ENCODE measurements at places on chromosomes 1 and 21. TPM values are rescaled to one million over a fixed set of nuclear protein-coding genes. Genes with fewer than 3 reads are reported as not detected.
A peak's percentile ranks its signal among the peaks of the same experiment; 100 is the strongest.

The TRIM45 gene
- polyA plus RNA-seq, result 20.2 TPM

The EPHB2 gene
- 15.9 TPM for polyA plus RNA-seq

The SLC44A5 gene
- polyA plus RNA-seq, result 0.23 TPM

The ADGRL2 gene
- 108 TPM for polyA plus RNA-seq

The KRTAP10-4 gene
- polyA plus RNA-seq, result not detected

The PUSL1 gene
- 6.6 TPM for polyA plus RNA-seq

The FCN3 gene
- not detected for polyA plus RNA-seq

The TTC39A gene
- polyA plus RNA-seq, result 4.2 TPM

The AKT3 gene
- 19.3 TPM for polyA plus RNA-seq

The PTGER3 gene
- 2.5 TPM for polyA plus RNA-seq

DNA sequence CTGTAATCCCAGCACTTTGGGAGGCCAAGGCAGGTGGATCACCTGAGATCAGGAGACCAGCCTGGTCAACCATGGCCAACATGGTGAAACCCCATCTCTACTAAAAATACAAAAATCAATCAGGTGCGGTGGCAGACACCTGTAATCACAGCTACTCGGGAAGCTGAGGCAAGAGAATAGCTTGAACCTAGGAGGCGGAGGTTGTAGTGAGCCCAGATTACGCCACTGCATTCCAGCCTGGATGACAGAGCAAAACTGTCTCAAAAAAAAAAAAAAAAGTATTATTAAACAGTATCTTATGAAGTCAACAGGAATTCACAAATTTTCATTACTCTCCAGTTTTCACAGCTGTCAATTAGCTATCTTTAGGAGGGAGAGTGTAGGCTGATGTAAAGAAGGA is 3.8 kb downstream of the ACBD6 start:
- no peak for DNase-seq

DNA sequence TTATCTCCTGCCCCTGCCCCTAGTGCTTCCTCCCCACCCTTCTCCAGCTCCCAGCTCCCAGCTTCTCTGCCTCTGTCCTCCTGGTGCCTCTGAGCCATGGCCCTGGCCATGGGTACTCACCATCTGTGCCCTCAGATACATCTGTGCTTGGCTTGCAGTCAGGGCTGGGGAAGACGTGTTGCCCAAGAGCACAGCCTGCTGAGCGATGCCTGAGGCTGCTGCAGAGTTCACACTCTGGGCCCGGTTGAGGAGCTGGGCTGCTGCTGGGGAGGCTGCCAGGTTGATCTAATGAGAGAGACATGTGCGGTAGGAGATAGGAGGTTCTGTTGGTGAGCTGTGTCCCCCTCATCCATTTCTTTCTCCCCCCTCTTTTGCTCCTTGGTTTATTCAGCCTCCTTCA is 49.4 kb upstream of the A3GALT2 start:
- DNase-seq, result no peak

GRCh38 chr1:41020654-41021053 is 871 bp downstream of the SLFNL1 start:
- DNase-seq, result no peak

- no peak for DNase-seq
These were observed 19.2 kb upstream of the VASH2 start for GRCh38 chr1:212930986-212931678.

DNA sequence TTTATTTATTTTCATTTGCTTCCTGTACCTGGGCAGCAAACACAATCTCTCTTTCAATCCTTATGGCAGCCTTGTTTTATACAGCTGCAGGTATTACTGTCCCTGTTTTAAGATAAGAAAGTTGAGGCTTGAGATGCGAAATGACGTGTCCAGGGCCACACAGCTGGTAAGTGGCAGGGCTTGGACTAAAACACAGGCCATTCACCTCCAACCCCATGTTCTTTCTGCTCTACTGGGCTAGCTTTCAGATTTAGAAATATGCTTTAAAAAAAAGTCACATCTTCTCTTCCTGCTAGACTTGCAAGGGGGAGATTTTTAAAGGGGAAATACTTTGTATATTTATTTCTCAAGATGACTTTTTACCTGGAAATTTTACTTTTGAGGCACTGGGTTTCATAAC is 62.8 kb downstream of the CNST start:
- DNase-seq, result no peak

DNA sequence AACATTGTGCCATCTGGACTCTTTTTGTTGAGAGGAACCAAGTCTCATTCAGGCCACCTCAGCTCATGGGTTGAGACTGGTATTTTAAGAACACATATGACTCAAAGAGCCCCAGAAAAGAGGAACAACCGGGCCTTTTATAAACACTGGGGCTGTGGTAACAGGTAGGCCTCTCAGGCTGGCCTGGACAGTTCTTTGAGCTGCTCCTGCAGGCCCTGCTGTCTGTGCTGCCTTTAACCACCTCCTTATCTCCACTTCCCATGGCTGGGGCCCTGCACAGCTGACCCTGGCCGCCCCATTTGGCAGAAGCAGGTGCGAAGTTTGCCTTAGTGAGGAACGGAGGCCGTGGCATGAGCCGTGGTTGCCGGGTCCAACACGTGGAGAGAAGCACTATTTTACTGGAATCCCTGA is 163.3 kb downstream of the RHOU start:
- DNase-seq, result no peak

GRCh38 chr1:165816157-165816556 is 11.3 kb upstream of the UCK2 start:
- no peak for DNase-seq

DNA sequence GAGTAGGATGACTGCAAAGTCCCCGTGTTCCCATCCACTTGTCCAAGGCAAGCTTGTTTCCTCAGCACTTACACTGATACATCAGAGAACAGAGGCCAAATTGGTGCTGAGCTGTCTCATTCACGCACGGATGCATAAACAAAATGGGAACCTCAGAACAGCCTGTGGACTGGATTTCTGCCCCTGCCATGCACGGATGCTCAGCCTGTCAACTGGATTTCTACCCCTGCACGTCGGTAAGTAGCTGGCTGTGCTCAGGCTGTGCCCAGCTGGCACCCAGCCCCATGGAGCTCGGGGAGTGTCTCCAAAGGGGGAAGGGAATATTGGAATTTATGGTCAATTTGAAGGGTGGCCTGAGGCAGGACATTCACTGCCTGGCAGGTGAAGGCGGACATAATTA is 40.8 kb upstream of the TMPRSS2 start:
- DNase-seq, result no peak

- no peak for DNase-seq
These were observed 155.7 kb downstream of the PTPRC start for GRCh38 chr1:198794498-198794897.

- no peak for DNase-seq
These were observed 56.4 kb downstream of the EDN2 start for GRCh38 chr1:41427916-41428737.

GRCh38 chr1:33098371-33098770 is 17.4 kb downstream of the AZIN2 start:
- no peak for DNase-seq

DNA sequence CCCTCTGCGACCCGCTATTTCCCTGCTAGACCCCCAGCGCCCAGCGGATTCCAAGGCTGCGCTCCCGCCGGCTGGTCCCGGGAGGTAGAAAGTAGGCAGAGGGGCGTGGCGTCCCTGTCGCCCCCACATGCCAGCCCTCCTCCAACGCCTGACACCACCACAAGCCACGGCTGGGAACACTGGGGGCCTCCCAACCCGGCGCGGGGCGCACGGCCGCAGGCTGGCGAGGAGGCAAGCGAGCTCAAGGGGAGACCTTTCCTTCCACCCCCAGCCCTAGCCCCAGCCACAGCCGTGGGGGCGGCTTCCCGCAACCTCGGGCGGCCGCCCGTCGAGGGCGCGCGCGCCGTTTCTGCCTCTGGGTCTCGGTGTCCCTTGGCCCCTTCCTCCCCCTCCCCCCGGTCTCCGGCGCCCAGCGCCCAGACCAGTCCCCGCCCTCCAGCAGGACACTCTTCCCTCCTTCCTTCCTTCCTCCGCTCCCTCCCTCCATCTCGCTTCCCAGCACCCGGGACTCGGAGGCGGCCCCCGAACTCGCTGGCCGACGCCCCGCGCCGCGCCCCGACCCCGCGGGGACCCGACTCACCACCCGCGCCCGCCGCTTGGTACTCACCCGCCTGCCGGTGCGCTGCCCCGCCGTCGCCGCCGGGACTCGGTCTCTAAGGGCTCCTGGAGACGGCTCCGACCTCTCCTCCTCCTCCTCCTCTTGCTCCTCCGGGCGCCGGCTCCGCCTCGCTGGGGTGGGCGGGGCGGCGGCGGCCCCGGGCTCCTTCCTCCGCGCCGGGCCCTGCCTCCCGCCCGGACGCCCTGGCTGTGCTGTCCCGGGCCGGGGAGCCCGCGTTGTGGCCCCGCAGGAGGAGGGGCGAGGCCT is at the start of gene GNG12:
Gene GNG12, minus strand, starts transcription at position 731 of the 865 bp plus-strand sequence. CDS start 125,781 bp downstream, outside the sequence.
- peak; percentile 86 for DNase-seq

- no peak for DNase-seq
These were observed 136.2 kb upstream of the ZBTB40 start for GRCh38 chr1:22315315-22316078.

DNA sequence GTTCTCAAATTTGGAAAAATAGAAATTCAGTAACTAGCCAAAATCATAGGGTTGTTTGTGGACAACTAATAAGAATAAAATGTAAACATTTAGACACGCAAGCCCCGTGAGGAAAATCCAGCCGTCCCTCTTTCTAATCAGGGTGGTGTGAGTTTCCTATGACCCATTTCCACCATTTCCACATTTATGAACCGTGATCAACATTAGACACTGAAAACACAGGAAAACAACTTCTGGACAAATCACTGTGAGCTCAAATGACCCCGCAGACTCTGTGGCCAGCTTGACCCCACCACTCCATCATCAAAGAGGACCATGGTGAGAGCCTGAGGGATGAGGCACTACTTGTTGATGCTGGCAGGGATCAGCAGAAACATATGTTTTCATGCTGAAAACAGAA is 101.0 kb downstream of the SIM2 start:
- DNase-seq, result no peak

DNA sequence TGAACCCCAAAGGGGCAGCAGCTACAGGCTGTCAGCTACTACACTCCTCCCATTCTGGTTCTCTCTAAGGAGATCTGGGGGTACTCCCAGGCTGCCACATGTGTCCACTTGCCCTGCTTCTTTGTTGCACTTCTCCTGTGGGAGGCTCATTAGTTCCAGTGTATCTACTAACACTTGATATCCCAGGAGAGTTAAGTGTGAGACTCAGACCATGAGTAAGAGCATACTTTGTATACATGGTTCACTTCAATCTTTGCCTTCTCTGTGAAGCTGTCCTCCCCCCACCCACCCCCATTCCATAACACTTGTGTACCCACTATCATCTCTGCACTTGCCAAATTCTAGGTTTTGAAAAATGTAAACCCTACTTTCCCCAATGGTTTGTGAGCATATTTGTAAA is 34.9 kb upstream of the GADD45A start:
- no peak for DNase-seq

GRCh38 chr1:74578101-74578500 is 65.7 kb upstream of the LRRC53 start:
- no peak for DNase-seq

DNA sequence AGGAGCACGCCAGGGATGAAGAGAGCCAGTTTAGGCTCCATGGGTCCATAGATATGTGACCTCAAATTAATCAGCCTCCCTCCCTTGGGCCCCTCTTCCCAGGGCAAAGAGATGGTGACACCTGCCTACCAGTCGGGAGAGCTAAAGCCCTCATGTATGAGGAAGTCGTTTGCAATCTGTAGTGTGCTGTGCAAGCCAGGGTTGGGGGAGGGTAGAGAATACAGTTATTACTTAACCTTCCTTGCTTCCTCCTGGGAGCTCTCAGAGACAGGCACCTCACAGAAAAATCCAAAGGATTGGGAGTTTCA is 4.0 kb downstream of the PGLYRP4 start:
- DNase-seq, result no peak

DNA sequence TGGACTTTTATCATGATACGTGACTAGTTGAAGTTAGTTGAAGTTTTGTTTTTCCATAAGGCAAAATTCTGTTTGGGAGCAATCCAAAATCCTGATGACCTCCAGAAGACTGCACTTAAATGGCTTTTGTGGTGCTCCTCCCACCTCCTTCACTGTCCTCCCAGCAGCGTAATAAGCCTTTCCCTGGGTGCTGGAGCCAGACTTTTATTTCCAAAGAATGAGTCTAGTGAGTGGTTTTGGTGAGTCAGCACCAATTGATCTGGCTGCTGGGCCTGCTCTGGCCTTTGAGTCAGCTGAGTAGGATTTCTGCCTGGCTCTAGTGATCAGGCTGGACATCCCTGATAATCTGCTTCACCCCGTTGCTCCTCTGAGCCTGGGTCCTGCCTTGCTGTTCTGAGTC is 21.7 kb upstream of the KCND3 start:
- DNase-seq, result peak; percentile 13

DNA sequence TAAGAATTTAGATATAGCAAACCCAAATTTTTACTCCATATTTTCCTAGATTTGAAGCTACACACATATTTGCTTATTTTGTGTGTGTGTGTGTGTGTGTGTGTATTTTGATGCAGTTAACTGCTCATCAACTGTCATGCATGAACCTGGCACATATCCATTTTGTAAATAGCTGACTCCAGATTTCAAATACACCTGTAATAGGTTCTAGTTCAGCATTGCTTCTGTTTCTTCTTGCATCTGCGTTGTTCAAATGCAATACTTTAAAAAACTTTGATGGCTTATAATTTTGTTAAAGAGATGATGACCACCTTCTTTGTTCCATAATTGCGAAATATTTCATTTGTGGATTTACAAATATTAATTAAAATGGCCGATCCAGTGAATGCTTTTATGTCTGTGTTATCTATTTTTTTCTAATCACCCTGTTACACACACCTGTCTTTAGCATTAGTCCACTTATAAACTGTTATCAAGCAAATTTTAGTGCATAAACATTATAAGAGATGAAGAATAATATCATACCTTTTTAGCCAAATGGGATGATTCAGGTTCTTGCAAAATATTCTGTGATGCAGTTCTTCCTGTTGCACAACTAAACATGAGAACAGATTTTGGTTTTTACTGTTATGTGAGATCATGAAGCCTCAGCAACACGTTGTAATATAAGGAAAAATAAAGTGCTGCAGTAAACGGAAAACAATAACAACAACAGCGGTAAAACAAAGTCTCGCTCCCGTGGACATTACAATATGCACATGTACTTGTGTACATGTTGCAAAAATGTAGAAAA is 12.7 kb upstream of the S100A11 start:
- no peak for DNase-seq

DNA sequence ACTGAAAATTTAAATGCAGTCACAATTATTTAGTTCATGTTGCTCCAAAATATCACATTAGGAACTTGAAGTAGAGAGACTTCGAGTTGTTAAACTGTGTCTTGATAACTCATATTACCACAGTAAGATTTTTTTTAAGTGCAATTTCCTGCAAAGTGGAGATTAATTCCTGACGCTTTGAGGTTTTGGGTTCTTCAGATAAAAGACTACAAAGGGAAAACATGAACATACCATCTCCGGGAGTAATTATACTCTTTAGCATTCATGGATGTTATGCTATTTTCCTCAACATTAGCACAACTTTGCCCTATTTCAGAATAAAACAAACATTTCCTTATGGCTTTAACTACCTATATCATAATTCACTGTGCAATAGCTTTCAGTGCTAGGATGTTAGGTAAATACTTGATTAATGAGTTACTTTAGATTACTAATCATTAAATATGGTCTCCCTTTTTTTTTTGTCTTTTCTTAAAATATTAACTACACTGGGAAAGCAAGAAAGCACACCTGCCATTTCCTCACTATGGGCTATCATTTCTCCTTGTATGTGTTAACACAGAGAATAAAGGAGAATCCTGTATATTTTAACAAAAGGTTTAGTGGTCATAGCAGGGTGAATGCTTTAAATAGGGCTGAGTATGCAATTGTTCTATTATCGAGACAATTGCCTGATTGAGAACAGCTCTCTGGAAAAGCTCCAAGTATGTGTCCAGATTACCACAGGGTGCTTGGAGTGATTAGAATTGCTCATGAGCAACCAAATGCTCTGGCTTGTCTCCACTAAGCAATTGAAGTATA is 252.5 kb upstream of the C1orf105 start:
- DNase-seq, result no peak

- no peak for DNase-seq
These were observed 4.4 kb upstream of the EFHD2 start for GRCh38 chr1:15405106-15405850.
